Panc1 (cell line): ENCODE measurements at places on chromosomes 7 and 10.

DNA sequence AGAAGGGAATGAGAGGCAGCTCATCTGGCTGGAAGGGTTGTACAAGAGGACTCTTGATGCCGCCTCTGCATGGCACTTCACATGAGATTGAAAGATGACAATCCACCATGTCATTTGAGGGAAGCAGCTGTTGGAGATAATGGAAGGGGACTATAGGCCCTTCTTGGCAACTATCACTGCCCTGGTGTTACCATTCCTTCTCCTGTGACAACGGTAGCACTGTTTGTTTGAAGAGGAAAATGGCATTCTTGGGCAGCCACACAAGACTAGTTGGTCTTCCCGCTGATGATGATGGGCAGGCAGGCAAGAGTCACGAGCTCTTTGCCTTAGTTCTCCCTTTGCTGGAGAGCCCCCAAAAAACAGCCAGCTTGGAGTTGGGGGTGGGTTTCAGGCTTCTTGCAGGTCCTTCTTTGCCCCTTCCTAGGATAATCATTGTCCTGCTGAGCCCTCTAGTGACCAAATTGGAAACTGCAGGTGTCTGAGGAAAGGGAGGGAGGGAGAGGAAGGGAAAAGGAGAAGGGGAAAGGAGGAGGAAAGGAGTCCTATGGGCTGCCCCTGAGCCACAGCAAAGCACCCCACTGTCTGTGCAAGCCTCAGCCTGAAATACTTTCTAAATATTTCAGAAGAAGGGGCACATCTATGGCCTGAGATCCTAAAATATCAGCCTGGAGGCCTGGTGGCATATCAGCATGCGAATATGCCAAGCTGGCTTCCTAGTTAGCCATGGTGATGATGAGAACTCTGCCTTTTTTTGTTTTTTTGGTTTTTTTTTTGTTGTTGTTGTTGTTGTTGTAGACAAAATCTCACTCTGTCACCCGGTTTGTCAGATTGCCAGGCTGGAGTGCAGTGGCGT, 165.6 kb upstream of the KMT2E start:
- no peaks in the 10 kb centered on the region for H3K4me1 ChIP-seq
- no peaks in the 10 kb centered on the region for H3K36me3 ChIP-seq
- DNase-seq = peak; percentile 45
- no peak overlapping the region for H3K4me3 ChIP-seq
- peaks cover 5% of the 10 kb centered on the region; the same call in 1 of the 2 replicates for H3K27me3 ChIP-seq

DNA sequence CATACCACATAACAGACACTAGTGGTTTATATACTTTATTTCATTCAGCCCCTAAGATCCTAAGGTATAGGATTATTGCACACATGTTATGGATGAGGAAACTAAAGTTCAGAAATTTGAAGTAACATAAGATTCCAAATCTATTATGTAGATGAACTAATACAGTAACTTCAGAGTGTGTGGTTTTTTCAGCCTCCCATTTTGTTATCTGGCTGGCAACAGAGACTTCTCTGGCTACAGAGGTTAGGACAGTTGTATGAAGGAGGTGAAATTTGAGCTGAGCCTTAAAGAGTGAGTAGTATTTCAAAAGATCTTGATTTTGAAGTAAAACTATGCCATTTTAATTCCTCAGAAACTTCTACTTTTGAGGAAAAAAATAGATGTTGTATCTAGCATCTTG, 125.4 kb downstream of the MAPK8 start:
- no peaks in the 10 kb centered on the region for H3K27me3 ChIP-seq
- no peak overlapping the region for H3K27ac ChIP-seq
- no peak overlapping the region for H3K4me3 ChIP-seq
- peaks cover 2% of the 10 kb centered on the region; the same call in 1 of the 2 replicates for H3K36me3 ChIP-seq
- no peak for DNase-seq

- DNase-seq = no peak
- H3K27me3 ChIP-seq = peaks cover 5% of the 10 kb centered on the region
- no peak overlapping the region for H3K27ac ChIP-seq
- no peaks in the 10 kb centered on the region for H3K36me3 ChIP-seq
Measured at GRCh38 chr7:50982626-50983025, 199.9 kb upstream of the GRB10 start.

DNA sequence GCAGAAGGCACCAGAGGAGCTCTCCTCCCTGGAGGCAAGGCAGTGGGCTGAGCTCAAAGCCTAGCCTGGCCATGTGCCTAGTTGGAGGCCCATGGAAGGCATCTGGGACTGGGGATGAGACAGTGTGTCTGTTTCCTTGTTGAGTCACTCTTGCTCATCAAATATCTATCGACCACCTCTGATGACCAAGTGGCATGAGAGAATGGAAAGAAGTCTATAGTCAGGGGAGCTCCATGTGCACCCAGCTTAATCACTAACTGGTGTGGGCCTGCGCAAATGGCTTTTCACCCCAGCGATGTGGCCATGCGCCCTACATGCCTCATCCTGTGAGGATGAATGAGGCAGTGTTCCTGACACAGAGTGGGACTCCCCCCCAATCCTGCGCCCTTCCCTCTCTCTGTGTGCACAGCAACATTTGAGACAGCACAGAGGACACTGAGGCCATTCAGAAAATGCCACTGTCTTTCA, 229.9 kb downstream of the RPS24 start:
- H3K4me3 ChIP-seq = no peak overlapping the region
- no peak overlapping the region for H3K27ac ChIP-seq
- no peak for DNase-seq
- no peaks in the 10 kb centered on the region for H3K36me3 ChIP-seq

- H3K36me3 ChIP-seq = no peaks in the 10 kb centered on the region
- H3K4me3 ChIP-seq = no peak overlapping the region
- no peak overlapping the region for H3K27ac ChIP-seq
- no peaks in the 10 kb centered on the region for H3K4me1 ChIP-seq
- DNase-seq = no peak
- H3K27me3 ChIP-seq = no peaks in the 10 kb centered on the region
Measured at GRCh38 chr7:78634093-78634492, 819.4 kb downstream of the MAGI2 start.

DNA sequence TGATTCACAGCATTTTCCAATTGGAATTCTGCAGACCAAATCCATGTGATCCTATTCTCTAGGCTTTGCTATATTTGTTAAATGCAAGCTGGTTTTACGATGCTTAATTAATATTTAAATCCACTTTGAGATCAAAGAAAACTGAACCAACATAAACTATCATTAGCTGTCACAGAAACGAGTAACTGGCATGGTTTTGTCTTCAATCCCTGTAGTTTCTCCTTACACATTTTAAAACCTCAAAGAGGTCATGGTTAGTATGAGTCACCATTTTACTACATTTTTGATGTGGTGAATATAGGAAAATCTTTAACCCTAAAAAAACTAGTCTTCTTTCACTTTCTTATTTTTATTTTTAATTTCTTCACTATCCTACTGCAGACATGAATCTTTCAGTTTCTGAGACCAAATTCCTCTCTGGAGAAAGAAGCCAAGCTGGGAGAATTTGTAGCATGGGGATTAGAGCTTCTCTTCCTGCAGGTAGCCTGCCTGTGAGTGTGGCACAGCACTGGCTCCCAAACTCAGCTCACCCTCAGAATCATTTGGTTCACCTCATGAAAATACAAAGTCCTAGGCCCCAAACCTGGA, 8.7 kb upstream of the LIPM start:
- no peaks in the 10 kb centered on the region for H3K36me3 ChIP-seq
- no peak overlapping the region for H3K4me3 ChIP-seq
- DNase-seq = no peak

GRCh38 chr10:20922451-20922850, 25.3 kb upstream of the NEBL start:
- no peaks in the 10 kb centered on the region for H3K27me3 ChIP-seq
- H3K27ac ChIP-seq = no peak overlapping the region
- H3K4me3 ChIP-seq = no peak overlapping the region
- H3K36me3 ChIP-seq = no peaks in the 10 kb centered on the region
- H3K4me1 ChIP-seq = no peaks in the 10 kb centered on the region
